ENCODE measurements at places on chromosomes 4 and X. TPM values are rescaled to one million over a fixed set of nuclear protein-coding genes. Genes with fewer than 3 reads are reported as not detected.

MAGED4 gene
- total RNA-seq = 0.74 TPM

PQBP1 gene
- 136 TPM for total RNA-seq

LRP2BP gene
- total RNA-seq = 0.33 TPM

KLHL13 gene
- total RNA-seq = 0.82 TPM

RHOXF1 gene
- 0.41 TPM for total RNA-seq

KCND1 gene
- 5.5 TPM for total RNA-seq

KIF4A gene
- total RNA-seq = 62.6 TPM

PARM1 gene
- 0.21 TPM for total RNA-seq

NXF2 gene
- not detected for total RNA-seq

S100P gene
- 2.3 TPM for total RNA-seq

SERTM2 gene
- total RNA-seq = not detected

TRO gene
- 2.4 TPM for total RNA-seq

NUDT11 gene
- 11.9 TPM for total RNA-seq

NR3C2 gene
- total RNA-seq = 0.26 TPM

EDA gene
- 0.23 TPM for total RNA-seq

IL3RA gene
- total RNA-seq = 0.28 TPM

TEC gene
- 0.67 TPM for total RNA-seq

SHROOM3 gene
- 7.2 TPM for total RNA-seq

POU4F2 gene
- not detected for total RNA-seq

GPRASP1 gene
- 5.0 TPM for total RNA-seq

HERC5 gene
- 6.7 TPM for total RNA-seq

RNF128 gene
- 5.0 TPM for total RNA-seq

F11 gene
- not detected for total RNA-seq

PRRG1 gene
- 8.6 TPM for total RNA-seq

ARMCX4 gene
- total RNA-seq = 5.0 TPM

MEPE gene
- total RNA-seq = not detected

RAB41 gene
- total RNA-seq = not detected

ASB12 gene
- not detected for total RNA-seq

FSTL5 gene
- total RNA-seq = 0.67 TPM

RBM47 gene
- 2.0 TPM for total RNA-seq

NAT8L gene
- total RNA-seq = 16.6 TPM

XAGE1A gene
- not detected for total RNA-seq

OTUD6A gene
- not detected for total RNA-seq

AKAP14 gene
- total RNA-seq = 0.28 TPM

CCNB3 gene
- 0.64 TPM for total RNA-seq

DKK2 gene
- not detected for total RNA-seq

DNAAF6 gene
- not detected for total RNA-seq

PROM1 gene
- 0.18 TPM for total RNA-seq

TASL gene
- total RNA-seq = not detected

RTL9 gene
- not detected for total RNA-seq

RAI2 gene
- 0.13 TPM for total RNA-seq

RASSF6 gene
- total RNA-seq = 0.15 TPM

USP17L12 gene
- not detected for total RNA-seq

VCX3A gene
- not detected for total RNA-seq

RAB9A gene
- 15.3 TPM for total RNA-seq

PLP1 gene
- total RNA-seq = 0.13 TPM
